ENCODE measurements at places on chromosomes 11 and 22.

- no peak for DNase-seq
Measured at GRCh38 chr11:64477675-64478074, 113.3 kb upstream of the SLC22A12 start.

DNA sequence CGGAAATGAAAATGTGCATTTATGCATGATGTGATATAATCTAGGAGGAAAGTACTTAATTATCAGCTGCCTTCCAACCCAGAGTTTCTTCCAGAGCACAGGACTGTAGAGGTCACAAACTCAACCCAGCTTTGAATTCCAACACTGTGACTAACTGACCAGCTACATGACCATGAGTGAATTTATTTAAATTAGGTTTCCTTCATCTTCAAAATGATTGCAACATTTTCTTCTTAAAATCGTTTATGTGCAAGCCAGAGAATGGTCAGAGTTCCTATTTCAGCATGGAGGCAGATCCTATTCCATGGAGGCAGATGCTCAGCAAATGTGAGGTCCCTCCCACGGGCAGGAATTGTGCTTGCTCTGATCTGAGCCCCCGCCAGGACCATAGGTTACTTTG lies 42.4 kb downstream of the OSBP start:
- DNase-seq: no peak

GRCh38 chr11:79896258-79896657 lies 455.4 kb upstream of the TENM4 start:
- DNase-seq: no peak

GRCh38 chr22:24435323-24435645 lies 7.9 kb downstream of the ADORA2A start:
- DNase-seq: no peak

GRCh38 chr22:44894782-44895181 lies 115.0 kb downstream of the PHF21B start:
- DNase-seq: no peak

DNA sequence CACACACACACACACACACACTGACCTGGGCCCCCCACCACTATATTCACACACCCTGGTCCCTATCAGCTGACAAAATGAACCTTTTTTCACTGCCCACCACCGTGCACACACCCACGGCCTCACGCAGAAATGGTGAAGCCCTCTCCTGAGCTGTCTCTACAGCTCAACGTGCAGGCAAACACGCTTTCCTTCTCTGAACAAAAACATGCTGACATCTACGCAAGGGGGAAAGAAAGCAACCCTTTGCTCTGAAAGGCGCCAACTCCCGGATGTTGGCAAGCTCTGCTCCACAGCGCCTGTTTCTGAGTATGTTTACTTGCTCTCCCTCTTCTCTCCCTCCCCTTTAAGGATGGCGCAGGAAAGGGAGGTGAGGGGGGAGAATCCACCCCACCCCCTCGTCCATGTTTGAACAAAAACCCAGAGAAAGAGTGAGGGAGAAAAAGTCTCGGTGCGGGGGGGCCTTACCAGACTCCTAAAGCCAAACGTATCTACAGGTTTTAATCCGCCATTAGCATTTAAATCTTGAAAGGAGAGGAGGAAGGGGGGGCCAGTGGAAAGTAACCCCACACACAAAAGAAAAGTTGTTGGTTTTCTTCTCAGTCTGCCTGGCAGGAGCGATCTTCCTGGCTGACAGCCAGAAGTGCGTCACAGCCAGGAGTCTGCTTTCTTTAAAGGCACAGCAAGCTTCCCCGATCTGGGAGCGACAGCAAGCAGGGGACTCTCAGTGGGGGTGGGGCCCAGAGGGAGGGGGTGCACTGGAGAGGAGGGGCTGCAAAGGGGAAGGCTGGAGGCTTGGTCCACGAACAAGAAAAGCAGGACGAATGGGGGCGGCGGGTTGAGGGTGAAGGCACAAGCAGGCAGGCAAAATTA lies 39.6 kb downstream of the NUMA1 start:
- DNase-seq: peak; percentile 77

GRCh38 chr11:6606471-6607189 lies 3.1 kb downstream of the ILK start:
- no peak for DNase-seq

GRCh38 chr11:16817351-16817750 lies 78.9 kb downstream of the C11orf58 start:
- DNase-seq: no peak

- no peak for DNase-seq
Measured at GRCh38 chr11:83006877-83007330, 64.8 kb downstream of the RAB30 start.

- no peak for DNase-seq
Measured at GRCh38 chr11:35893796-35894475, 49.9 kb upstream of the LDLRAD3 start.

GRCh38 chr22:29916007-29916544 lies 33.1 kb downstream of the MTMR3 start:
- DNase-seq: no peak

GRCh38 chr22:39287076-39287725 lies 32.2 kb downstream of the RPL3 start:
- DNase-seq: no peak

GRCh38 chr11:110762590-110762989 lies 50.4 kb upstream of the ARHGAP20 start:
- DNase-seq: no peak

DNA sequence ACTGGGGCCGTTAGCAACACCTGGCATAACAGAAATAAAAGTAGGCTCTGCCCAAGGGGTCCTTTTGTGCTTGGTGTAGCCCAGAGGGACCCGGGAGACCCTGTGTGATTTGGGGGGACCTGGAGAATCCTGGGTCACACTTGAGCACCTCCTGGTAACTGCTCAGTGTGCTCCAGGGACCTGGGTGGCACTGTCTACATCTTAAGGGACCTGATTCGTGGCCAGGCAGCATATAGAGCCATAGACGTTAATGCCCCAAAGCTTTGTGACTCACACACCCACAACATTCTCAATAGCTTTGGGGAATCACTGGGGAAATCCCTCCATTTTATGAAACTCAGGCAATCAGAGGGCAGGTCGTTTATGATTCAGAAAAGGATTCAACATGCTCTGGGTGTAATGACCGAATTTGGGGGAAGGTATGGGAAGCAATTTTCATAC lies 3.6 kb upstream of the IGF2 start:
- no peak for DNase-seq

- no peak for DNase-seq
Measured at GRCh38 chr11:117205211-117205818, 6.1 kb downstream of the TAGLN start.

- DNase-seq: no peak
Measured at GRCh38 chr22:21947040-21948014, 5.3 kb downstream of the PPM1F start.

- no peak for DNase-seq
Measured at GRCh38 chr11:99739464-99740089, 718.8 kb downstream of the CNTN5 start.

- DNase-seq: no peak
Measured at GRCh38 chr11:96019810-96020747, 96.2 kb upstream of the MTMR2 start.

- DNase-seq: no peak
Measured at GRCh38 chr11:130737866-130738431, 178.3 kb downstream of the SNX19 start.

DNA sequence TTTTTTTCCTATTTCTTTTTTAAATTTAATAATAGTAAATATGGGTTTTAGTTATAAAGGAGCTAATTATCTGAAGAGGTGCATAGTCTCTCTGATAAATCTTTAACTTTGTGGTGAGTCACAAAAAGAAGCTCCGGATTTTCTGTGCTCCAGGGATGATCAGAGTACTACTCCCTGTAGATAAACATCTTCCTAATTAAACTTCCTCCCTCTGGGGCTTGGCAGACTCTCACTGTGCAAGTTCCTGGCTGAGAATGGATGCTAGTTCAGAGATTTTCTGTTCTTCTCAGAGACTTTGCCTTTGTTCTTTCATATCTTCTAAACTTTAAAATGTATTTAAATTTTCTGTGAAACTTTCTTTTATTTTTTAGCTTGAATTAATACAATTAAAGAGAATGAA lies at the start of gene OR10G7:
Gene OR10G7, minus strand, starts transcription at position 72 of the 400 bp plus-strand sequence. CDS start 2,324 bp downstream, outside the sequence.
- DNase-seq: no peak

DNA sequence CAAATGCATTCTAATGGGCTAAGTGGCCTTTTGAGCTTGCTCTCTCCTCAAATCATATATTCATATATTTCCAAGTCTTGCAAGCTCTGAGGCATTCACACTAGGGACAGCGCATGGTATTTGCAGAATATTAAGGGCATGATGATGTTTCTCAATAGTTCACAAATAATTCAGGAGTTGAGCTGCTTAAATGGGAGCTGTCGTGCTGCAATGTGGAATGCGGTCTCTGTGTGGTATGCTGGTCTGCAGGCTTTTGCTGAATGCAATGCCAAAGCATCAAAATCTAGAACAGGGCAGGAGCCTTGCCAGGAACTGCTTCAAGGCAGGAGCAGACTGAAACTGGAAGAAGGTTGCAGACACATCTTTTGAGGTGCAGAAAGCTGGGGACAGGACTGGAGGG lies 1060.0 kb downstream of the TBC1D22A start:
- DNase-seq: no peak

GRCh38 chr22:26431261-26431995 lies 2.4 kb downstream of the ASPHD2 start:
- no peak for DNase-seq

DNA sequence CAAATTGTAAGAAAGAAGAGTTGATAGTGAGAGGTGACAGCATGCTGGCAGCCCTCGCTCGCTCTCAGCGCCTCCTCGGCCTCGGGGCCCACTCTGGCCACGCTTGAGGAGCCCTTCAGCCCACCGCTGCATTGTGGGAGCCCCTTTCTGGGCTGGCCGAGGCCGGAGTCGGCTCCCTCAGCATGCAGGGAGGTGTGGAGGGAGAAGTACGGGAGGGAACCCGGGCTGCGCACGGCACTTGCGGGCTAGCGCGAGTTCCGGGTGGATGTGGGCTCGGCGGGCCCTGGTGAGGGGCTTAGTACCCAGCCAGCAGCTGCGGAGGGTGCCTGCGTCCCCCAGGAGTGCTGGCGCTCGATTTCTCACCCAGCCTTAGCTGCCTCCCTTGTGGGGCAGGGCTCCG lies 539.7 kb upstream of the CCDC179 start:
- no peak for DNase-seq

DNA sequence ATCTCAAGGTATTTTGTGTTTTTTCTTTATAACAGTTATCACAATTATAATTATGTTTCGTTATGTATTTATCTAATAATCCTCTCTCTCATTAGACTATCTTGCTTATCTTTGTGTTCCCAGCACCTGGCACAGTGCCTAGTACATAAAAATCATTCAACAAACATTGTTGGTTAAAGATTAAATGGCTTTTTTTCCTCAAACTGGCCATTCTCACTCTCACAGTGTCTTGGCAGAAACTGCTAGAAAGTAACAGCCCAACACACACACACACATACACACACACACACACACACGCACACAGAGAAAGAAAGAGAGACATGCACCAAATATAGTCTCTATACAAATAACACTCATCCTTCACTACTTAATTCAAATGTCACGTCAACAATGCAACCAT lies 36.8 kb downstream of the OR10A6 start:
- no peak for DNase-seq

DNA sequence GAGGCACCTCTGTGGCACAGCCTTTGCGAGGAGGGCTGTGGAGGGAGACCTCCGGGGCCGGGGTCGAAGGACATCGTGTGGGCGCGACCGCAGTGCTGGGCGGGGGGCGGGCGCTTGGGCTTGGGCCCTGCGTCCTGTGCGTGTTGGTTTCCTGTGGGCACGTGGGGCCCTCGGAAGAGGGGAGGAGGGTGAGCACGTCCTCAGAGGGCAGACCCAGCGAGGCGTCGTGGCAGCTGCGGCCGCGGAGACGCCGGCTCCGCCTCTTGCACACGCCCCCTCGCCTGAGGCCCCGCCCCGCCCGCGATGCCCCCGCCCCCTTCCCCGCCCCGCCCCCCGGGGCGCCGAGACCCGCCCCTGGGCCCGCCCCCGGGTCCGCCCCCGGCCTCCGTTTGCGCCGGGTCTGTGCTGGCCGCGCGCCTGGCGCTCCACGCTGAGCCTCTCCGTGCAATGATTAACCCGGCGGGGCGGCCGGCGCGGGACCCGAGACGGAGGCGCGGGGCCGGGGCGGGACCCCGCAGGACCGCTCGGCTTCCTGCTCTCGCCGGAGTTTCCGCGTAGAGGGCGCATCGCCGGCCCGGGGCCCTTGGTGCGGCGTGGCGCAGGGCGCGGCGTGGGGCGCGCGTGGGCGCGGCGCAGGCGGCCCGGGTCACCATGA lies at the start of gene PRR5:
Gene PRR5, plus strand, starts transcription at position 381 of the 655 bp plus-strand sequence. Its CDS starts 271 bp downstream, at position 652.
- DNase-seq: peak; percentile 67

GRCh38 chr11:84817998-84818397 lies 809.1 kb downstream of the DLG2 start:
- no peak for DNase-seq

DNA sequence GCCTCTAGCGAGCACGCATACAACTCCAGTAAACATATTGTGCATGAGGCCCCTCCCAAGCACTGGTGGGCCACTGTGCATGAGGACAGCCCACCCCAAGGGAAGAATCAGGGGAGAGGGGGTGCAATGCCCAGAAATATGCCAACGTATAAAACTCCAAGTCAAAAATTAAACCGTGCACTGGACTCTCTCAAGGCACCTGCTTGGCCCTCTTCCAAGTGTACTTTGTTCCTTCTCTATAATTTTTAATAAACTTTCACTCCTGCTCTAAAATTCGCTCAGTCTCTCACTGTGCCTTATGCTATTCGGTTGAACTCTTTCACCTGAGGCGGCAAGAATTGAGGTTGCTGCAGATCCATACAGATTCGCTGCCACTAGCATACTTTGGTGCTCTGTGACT lies 465.3 kb upstream of the TENM4 start:
- DNase-seq: no peak

DNA sequence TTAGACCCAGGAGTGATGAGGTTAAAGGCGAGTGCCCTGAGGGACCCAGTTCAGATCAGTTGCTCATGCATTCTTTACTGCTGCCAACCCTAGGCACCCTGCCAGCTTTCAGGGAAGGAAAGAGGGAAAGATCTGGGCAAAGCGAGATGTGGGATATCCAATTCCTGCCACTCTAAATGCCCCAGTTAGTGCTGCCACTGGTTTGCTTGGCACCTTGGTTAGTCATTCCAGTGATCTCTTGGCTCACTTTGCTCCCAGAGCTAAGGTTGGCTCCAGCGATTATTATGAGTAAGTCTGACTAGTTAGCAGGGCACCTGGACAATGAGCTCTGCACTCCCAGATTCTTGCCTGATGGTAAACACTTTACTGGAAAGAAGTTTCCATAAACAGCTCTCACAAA lies 85.0 kb downstream of the INSC start:
- no peak for DNase-seq

- no peak for DNase-seq
Measured at GRCh38 chr11:108483163-108483562, 15.0 kb downstream of the POGLUT3 start.

GRCh38 chr11:122045181-122045586 lies 70.8 kb downstream of the BLID start:
- no peak for DNase-seq

GRCh38 chr22:19360300-19360792 lies 68.8 kb upstream of the CLTCL1 start:
- no peak for DNase-seq

DNA sequence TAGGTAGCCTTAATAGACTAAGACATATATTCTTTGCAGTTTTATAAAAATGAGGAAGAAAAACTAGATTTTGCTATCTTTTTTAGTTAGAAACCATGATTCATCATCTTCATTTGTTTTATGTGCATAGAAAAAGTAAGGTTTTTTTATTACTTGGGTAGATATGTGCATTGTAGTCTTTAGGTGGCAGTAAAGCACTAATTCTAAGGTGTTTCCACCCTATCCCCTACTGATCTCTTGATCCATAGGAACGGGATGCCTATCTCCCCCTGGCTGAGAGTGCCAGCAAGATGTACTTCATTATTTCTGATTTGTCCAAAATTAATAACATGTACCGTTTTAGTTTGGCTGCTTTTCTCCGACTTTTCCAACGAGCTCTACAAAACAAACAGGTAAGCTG lies 148.1 kb downstream of the DYNC2H1 start:
- no peak for DNase-seq

- DNase-seq: no peak
Measured at GRCh38 chr22:50535113-50535512, 5.3 kb upstream of the TYMP start.
